CD4-positive, alpha-beta T cell treated with Interleukin-17A for 1 hour (primary cell): ENCODE measurements at places on chromosomes 4 and X.

DNA sequence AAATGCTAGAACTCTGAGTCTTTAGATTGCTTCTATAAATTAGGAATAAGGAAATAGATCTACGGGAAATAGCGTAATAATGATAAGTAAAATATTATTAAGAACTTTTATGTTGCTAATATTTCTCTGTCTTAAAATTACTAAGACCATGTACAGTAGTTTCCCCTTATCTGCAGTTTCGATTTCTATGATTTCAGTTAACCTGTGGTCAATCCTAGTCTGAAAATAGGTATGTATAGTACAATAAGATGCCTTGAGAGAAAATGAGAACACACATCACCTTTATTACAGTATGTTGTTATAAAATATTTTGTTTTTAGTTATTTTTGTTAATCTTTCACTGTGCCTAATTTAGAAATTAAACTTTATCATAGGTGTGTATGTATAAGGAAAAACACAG, 92.6 kb downstream of the CCSER1 start:
- DNase-seq = no peak

DNA sequence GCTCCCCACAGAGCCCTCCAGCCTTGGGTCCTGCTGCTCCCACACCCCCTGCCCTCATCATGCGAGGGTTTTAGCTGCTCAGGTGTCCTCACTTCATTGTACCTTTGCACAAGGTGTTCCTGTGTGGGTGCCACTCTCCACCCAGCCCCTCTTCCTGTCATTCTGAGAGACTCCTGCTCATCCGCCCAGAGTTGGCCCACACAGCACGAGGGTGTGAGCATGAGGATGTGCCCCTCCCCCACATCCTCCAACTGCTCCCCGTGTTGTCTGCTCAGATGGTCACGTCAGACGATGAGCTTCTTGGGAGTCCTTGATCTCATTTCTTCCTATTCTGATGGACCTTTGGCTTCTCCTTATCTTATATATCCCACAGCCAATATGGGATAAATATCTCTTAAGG, 53.2 kb downstream of the HTT-AS start:
- no peak for DNase-seq

DNA sequence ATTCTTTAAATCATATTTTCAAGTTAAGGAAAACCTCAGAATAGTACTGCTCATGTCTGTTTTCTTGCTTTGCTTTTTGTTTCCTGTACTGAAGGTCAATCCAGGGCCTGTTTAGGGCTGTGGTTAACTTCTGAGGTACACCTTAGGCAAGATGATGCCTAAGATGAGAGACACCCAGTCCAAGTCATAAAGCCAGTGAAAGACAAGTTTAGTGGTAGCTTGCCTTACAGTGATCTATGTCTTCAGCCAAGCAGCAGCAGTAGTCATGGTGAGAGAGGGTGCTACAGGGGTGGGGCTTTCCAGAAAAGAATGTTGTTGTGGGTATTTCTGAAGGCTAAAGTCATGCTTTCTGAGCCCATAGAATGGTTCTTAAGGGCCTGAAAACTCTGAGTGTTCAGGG, 173.7 kb downstream of the VSIG4 start:
- peak; percentile 45 for DNase-seq

DNA sequence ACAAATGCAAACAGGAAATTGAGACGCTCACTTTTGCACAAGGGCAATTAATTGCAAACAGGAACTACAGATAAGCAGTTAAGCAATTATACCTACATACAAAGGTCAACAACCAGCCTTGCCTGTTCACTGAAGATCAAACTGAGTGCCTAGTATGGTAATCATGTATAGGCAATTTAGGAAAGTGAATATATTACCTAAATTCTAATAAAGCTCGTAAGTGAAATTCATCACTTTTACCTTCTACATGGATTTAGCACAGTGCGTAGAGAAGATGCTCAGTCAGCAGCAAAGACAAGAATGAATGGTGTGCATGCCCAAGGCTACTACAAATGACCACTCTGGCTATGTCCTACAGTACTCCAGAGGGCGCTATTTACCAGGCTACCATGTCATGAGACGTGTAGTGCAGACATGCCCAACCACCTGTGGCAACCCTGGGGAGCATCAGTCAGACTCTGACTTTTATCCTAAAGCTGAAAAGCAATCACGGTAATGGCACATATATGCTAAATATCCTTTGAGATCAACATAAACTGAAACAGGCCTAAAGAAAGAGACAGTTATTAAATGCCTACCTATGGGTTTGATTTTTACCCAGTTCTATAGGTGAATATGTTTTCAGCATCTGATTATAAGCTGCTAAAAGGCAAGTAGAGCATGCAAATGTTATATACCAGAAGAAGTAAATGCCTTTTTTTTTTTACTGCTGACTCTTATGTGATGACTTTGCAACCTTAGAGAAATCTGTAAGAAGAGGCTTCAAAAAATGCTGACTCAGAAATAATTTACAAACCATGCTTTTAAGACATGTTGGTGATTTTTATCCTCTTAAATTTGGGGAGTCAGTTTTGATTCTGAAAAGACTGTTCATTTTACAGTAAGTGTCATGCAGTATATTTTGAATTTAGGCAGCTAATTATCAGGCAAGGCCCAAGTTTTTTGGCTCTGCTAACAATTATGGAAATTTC, 178.0 kb downstream of the PPP3CA start:
- peak; percentile 72 for DNase-seq

DNA sequence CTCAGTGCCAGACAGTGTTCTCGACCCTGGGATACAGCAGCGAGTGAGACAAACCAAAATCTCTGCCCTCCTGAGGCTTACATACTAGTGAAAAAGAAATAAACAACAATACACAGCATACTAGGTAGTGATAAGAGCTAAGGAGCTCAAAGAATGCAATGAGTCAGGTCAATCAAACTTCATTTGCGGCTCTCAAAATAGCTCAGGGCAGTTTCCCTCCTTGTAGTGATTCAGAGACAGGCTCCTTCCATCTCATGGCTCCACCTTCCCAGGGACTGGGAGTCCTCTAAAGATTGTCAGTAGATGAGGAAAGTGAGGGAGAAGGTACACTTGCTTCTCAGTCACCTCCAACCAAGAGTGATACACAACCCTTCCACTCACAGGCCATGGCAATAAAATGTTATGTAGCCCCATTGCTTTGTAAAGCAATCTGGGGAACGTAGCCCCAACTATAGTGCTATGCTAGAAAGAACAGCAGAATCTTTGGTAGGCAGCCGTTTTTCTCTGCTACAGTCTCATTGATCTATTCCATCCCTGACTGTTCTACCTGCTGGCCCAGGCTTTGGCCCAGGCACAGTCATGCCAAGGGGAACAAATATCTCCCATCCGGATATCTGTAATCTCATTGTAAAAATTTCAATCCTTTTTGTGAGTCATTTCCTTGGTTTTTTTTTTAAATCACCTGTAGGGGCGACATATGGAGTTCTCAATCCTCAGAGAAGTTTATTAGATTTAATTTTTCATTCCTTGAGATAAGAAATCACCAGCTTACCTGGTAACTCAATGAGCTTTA, 183.1 kb upstream of the S100G start:
- no peak for DNase-seq

GRCh38 chr4:57369446-57369845, 259.3 kb upstream of the IGFBP7 start:
- no peak for DNase-seq

DNA sequence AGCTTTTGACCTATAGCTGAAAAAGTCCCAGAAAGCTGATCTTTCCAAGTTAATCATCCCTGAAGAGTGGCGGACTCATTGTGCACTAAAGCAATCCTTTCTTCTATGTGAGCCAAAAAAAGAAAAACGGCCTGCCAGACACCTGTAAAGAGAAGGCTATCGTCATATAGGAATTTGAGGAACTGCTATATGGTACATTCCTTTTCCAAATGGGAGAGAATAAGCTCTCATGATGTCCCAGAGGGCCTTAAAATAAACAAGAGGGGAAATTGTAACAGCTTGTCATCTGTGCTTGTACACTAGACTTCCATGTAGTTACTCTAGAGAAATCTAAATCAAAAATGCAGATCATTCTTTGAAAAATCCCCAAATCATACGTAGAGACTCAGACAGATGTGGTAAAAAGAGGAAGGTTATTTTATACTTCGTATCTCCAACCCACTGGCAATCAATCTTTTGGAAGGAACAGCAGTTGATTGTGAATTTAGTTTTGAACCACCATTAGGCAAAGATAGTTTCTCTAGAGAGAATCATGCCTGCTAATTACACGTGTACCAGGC, 26.1 kb downstream of the GPR174 start:
- no peak for DNase-seq

DNA sequence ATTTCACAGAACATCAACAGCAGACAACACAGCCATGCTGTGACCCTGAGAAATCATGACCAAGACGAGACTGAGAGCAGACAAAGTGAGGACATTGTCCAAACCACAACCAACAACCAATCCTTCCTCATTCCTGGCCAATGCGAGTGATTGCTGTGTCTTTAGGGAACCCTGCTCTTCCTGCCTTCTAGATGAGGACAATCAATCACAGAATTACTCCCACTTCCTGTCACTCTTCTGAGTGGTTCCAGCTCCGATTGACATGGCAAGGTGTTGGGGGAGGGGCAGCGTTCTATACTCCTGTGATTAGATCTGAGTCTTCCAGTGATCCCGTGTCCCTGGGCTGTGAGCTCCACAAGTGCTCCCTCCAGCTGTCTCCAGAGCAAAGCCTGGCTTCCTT, 227.8 kb downstream of the STIM2 start:
- no peak for DNase-seq

- DNase-seq = no peak
These were observed 88.4 kb upstream of the AFF2 start for GRCh38 chrX:148412006-148412405.

- DNase-seq = no peak
These were observed 207.9 kb upstream of the MAGEB16 start for GRCh38 chrX:35590210-35590609.

DNA sequence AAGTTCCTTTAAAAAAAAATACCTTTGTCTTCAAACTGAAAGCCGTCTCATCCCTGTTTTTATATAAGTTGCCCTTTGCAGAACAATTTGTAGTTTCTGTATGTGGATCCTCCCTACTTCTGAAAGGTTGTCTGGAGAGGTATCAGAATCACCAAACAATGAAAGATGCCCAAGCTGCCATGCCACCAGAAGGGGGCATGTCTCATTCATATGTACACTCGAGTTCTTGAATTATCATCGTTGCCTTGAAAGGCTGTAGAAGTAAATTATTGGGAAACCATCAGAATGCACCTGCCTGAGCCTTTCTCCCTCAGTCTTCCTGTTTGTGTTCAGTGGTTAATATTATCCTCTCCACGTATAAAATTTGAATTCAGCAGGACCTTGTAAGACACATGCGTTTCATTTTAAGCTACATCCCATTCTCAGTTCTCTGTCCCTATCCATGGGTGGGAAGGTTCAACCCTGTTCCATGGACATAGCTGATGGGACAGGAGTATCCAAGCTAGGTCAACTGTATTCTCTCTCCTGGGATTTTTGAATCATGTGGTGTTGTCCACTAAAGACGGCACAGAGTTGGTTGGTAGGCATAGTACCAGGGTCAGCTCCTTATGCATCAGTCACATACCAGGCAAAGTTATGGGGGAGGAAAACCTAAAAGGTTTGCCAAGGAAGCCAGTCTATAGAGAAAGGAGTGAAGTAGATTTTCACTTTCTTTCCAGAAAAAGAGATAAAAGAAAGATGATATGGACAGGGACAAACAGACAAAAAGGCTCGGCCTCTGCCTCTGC, 24.0 kb downstream of the GALNT7 start:
- DNase-seq = no peak

- no peak for DNase-seq
These were observed 17.4 kb downstream of the TMEM175 start for GRCh38 chr4:949656-950055.
